Stimulated activated CD4-positive, alpha-beta T cell treated with anti-CD3 and anti-CD28 coated beads, TNF-alpha, amount 100 ng/mL, for 24 hours (primary cell): ENCODE measurements at places on chromosomes 7 and 10.

- no peak for DNase-seq
Measured at GRCh38 chr10:32972929-32973328, 14.9 kb upstream of the ITGB1 start.

GRCh38 chr7:136026209-136026608 lies 49.0 kb upstream of the MTPN start:
- DNase-seq: no peak

- DNase-seq: no peak
Measured at GRCh38 chr7:139186146-139186545, 44.9 kb upstream of the UBN2 start.

DNA sequence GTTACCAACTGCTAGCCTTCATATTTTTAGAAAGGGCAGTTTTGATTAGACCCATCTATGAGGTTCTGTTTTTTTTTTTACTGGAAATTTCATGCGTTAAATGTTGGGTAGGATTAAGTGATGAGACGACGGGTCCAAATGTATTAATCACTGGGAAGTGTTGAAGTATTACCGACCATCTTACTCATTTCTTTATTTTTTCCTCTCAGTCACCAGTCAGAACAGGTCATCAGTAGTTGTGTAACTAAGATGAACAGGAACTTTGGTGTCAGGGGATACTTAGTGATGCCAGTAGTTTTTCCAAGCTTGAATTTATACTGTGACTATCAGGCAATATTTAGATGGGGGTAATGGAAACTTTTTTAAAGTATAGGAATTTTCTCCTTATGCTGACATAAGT lies 14.2 kb downstream of the TFAM start:
- no peak for DNase-seq

DNA sequence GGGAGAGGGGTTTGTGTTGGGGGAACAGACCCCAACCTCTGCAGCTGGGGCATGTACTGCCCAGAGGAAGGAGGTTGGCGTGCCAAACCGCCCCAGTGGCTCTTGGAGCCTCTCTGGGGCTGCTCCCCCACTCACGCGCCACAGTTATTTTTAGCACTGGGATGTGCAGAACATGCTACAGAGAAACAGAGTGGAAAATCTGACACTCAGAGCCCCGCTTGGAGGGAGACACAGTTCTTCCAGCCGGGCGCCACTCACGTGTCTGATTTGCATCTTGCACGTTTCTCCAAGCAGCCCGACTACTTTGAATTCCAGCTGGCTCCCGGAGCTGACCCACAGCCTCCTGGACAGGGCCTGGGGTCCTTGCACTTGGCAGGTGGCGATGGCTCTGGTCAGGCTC lies 182.0 kb downstream of the RPS24 start:
- DNase-seq: no peak

DNA sequence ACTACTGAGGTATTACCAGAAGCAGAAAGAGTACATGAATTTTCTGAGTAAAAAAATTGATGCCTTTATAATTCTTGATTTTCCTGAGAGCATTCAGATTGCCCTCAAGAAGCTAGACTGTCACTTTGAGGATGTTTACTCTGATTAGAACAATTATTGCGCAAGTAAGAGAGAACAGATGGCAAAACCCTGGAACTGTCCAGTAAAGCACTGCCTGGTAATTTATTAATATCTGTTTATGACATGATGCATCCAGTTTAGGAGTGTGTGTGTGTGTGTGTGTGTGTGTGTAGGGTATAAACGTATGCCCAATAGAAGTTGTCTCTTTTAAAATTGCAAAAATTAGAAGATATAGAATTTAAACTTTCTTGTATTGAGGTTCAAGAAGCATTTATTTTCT lies 379.7 kb downstream of the PHTF2 start:
- no peak for DNase-seq

- DNase-seq: no peak
Measured at GRCh38 chr10:72034040-72034499, 54.3 kb downstream of the SPOCK2 start.

GRCh38 chr7:141889321-141889720 lies 26.9 kb upstream of the OR9A4 start:
- no peak for DNase-seq

DNA sequence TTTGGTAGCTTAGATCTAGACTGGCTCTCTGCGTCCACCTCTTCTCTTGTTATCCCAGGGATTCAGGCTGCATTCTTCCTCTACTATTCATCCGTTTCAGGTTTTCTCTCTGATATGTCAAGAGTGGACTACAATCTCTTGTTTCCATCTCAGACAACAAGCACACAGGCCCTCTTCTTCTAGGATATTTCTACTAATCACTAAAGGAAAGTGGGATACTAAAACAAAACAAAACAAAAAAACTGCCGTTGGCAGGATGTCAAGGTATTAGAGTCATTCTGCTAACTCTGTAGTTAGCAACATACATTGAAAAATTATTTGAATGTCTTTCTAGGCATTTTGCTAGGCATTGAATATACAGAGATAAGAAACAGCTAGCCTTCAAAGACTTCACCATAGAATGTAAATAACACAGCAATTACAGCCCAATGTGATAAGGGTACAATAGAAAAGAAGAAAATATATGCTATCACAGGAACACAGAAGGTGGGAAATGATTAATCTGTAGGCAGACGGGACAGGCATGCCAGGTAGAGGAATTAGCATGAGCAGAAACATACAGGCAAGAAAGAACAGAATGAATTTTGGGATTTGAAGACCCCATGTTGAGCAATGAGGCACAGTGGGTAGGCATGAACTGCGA lies 210.5 kb downstream of the CSTF2T start:
- DNase-seq: no peak

DNA sequence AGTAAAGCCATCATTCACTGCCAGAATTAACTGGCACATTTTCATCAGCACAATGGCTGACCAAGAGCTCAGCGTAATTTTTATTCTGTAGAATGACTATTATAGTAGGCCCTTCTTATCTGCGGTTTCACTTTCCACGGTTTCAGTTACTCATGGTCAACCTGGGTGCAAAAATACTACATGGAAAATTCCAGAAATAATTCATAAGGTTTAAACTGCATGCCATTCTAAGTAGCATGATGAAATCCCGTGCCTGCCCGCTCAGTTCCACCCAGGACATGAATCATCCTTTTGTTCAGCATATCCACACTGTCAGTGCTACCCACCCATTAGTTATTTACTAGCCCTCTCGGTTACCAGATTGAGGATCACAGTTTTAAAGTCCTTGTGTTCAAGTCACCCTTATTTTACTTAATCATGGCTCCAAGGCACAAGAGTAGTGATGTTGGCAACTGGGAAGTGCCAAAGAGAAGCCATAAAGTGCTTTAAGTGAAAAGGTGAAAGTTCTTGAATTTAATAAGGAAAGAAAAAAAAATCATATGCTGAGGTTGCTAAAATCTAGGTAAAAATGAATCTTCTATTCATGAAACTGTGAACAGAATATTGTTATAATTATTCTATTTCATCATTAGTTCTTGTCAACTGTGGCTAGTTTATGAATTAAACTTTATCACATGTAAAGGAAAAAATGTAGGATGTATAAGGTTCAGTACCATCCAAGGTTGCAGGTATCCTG lies 204.9 kb downstream of the DOCK4 start:
- no peak for DNase-seq

DNA sequence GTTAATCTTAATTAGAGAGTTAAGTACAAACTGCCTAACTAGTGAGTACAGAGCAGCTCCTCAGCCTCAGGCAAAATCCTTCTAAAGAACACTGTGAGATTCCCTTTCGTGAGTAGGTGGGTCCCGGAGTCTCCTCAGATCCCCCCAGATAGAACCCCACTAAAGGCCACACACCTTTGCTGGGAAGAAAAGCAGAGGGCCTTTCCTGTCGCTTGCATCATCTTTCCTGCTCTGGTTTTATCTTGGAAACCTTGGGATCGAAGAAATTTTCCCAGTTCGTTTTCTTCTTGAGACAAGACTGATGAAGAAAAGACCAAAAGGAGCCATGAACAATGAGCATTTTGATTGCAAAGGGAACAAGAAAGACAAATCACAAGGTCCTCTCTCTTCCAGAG lies 40.9 kb downstream of the ICA1 start:
- no peak for DNase-seq
